ENCODE measurements at places on chromosomes 4 and X.

- DNase-seq: no peak
These were observed 26.7 kb upstream of the GPRIN3 start for GRCh38 chr4:89334311-89334710.

DNA sequence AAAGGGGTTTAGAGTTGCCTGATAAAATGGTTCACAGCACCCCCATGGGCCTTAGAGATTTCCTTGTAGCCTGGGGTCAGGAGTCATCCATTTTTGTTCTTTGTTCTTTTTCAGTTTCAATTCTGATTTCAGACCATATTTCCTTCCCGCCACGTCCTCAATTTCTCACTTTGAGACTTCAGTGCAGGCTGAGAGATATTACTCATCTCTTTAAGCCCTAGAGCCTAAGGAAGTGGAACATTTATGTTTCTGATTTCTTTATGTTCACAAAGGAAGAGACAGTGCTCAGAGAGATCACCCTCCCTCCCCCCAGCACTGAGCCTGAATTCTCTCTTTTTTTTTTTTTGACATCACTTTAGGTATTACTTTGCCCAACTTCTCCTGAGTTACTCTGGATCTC lies 56.3 kb downstream of the MSN start:
- no peak for DNase-seq

DNA sequence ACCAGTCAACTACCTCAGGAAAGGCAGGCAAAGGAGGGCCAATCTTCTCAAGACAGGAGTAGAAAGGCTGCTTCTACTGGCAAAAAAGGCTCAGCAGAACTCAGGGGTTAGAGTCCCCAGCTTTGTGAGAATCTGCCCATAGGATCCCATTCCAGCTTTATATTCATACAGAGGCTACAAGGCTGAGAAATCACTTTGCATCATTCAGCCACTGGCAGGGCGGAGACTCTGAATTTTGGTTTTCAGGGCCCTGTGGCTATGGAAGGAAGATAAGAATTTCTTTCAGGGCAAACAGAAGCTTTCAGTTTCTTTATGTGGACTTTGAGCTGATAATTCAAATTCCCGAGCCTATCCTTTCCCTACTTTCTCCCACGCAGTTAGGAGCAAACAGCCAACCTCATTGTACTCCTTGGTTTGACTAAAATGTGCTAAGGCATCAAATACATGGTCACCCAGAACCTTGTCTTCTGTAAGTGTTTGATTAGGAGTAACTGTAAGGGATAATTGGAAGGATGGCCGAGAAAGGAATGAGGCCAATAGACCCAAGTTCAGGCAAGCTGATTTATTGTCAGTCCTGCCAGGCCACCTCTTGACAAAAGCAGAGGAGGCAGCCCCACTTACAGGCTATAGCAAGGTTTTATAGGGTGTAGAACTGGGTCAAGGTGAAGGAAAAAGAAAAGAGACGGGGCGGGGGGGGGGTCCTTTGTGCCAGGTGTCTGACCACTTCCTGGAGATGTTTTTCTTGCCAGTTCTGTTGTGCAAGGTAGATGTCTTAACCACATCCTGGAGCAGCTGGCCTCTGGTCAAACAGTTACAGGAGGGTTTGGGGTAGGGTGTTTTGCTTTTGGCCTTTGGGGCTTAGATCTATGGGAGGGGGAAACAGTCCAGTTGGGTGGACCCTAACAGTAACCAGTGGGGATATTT lies 165.3 kb upstream of the PPP1R2C start:
- no peak for DNase-seq

GRCh38 chrX:154349979-154350378 lies 24.5 kb downstream of the FLNA start:
- no peak for DNase-seq

GRCh38 chr4:54545663-54546424 lies 111.9 kb upstream of the KIT start:
- no peak for DNase-seq

- DNase-seq: no peak
These were observed 36.2 kb downstream of the ARHGAP10 start for GRCh38 chr4:147768113-147768512.

- DNase-seq: no peak
These were observed 94.9 kb upstream of the TBC1D9 start for GRCh38 chr4:140851032-140851636.

DNA sequence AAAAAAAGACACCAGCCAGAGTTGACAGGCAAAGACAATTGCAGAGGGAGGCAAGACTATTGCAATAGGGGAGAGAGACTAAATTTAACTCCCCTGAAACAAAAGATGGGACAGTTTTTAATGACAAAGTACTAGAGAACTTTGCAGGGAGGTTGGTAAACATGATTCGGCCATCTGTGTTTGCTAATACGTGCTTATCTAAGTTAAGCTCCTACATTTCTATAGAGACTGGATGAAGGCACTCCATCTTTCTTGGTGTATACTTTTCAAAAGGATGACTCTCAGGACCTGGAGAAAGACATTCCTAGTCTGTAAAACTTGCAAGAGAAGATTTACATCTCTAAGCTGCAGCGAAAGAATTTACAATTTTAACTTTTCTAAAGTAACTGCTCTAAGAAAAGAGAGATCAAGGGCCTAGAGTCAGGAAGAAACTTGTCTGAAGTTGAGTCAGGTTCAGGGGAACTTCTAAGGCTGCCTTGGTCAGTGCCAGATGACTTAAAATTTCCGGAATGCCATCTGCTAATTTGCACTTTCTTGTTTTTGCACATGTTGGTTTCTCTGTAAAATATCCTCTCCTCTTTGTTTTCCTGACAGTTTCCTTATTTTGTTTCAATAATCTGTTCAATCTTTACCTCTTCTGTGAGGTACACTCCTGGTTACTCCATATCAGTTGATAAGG lies 10.6 kb downstream of the ADAM29 start:
- DNase-seq: no peak
